A549 treated with DMSO at 1 μM for 4 hours (cell line): ENCODE measurements at places on chromosomes 5 and 9. TPM values are rescaled to one million over a fixed set of nuclear protein-coding genes. Genes with fewer than 3 reads are reported as not detected.

Gene ESM1
- not detected in 5 replicates for total RNA-seq

Gene FOXD4
- total RNA-seq, result 0.27 to 0.58 TPM (median 0.47 TPM) in 5 replicates

Gene PCDHGA9
- 0.04 to 0.09 TPM (median 0.06 TPM) in 4 of 5 replicates, not detected in the other for total RNA-seq

Gene LMAN2
- 172 to 250 TPM (median 197 TPM) in 5 replicates for total RNA-seq

Gene AK8
- total RNA-seq, result 0.74 to 1.5 TPM (median 0.89 TPM) in 5 replicates

Gene NTNG2
- total RNA-seq, result 1.6 to 2.5 TPM (median 2.1 TPM) in 5 replicates

Gene ARID3C
- 0.10 to 0.28 TPM (median 0.22 TPM) in 5 replicates for total RNA-seq

Gene TEX48
- not detected in 5 replicates for total RNA-seq

Gene PPIC
- total RNA-seq, result 13.1 to 16.4 TPM (median 15.6 TPM) in 5 replicates

Gene PHF24
- total RNA-seq, result 0.07 to 0.18 TPM (median 0.17 TPM) in 5 replicates

Gene SOHLH1
- not detected in 5 replicates for total RNA-seq

Gene RAB14
- 39.0 to 54.5 TPM (median 49.1 TPM) in 5 replicates for total RNA-seq

Gene SCGB3A2
- total RNA-seq, result not detected in 5 replicates

Gene HSPB3
- not detected in 5 replicates for total RNA-seq

Gene CDO1
- not detected in 5 replicates for total RNA-seq

Gene PCDHA8
- 0.03 to 0.13 TPM (median 0.07 TPM) in 4 of 5 replicates, not detected in the other for total RNA-seq

Gene EDIL3
- total RNA-seq, result 0.12 to 0.52 TPM (median 0.22 TPM) in 5 replicates

Gene TUSC1
- total RNA-seq, result 3.8 to 8.6 TPM (median 7.6 TPM) in 5 replicates

Gene TSLP
- not detected in 5 replicates for total RNA-seq

Gene NOXA1
- 0.66 to 1.7 TPM (median 1.4 TPM) in 5 replicates for total RNA-seq

Gene DNAJB5
- total RNA-seq, result 3.7 to 5.4 TPM (median 4.8 TPM) in 5 replicates
